ENCODE measurements at places on chromosomes 16 and 17.

DNA sequence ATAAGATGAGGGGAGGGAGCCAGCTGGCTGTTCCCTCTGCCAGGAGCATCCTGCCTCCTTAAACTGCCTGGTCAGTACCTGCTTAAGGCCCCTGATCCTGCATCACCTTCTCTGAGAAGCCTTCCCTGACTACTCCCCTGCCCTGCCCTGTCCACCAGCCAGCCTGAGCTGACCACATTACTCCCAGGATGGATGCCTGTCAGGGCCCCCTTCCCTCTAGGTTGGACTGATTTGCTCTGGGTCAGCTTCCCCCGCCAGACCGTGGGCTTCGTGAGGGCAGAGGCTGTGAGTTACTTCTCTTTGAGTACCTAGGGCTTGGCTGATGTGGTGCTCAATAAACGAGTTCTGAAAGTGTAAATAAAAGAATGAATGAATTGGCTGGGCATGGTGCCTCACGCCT lies 63.3 kb downstream of the WSB1 start:
- DNase-seq = no peak

- no peak for DNase-seq
These were observed 14.8 kb downstream of the TRAF4 start for GRCh38 chr17:28758411-28759121.

GRCh38 chr16:50204453-50205108 lies 51.5 kb downstream of the TENT4B start:
- no peak for DNase-seq

DNA sequence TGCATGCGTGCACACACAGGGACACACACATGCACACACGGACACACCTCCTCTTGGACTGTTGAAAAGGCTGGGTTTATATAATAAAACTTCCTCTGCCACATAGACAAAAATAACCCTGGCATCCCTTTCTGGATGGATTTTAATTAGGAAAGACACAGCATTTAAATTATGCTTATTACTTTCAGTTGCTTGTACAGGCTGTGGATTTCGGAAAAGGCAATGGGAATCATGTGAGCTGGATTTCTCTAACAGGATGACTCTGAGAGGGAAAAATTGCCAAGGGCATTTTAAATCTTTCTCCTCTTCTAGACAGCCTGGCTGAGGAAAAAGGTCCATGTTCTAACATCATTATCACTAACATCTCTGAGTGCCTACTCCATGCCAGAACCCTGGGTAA lies 75.9 kb downstream of the HLF start:
- no peak for DNase-seq

DNA sequence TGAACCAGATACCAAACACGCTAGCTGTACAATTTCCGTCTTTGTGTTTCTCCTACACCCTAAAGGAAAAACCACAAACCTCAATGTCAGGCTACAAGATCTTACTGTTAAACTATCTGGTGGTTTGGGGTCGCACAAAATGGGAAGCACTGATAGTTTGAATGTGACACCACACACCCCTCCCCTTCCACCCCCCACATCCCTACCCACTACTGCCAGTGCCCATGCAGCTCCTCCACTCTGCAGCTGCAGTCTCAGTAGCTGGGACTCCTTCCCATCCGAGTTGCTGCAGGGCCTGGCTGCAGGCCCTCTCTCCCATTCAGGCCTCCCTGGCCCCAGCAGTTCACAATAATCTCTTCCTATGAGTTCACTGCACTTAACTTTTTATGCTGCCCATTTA lies 18.4 kb downstream of the TRAP1 start:
- no peak for DNase-seq

GRCh38 chr16:12942861-12943260 lies 41.5 kb downstream of the SHISA9 start:
- no peak for DNase-seq

DNA sequence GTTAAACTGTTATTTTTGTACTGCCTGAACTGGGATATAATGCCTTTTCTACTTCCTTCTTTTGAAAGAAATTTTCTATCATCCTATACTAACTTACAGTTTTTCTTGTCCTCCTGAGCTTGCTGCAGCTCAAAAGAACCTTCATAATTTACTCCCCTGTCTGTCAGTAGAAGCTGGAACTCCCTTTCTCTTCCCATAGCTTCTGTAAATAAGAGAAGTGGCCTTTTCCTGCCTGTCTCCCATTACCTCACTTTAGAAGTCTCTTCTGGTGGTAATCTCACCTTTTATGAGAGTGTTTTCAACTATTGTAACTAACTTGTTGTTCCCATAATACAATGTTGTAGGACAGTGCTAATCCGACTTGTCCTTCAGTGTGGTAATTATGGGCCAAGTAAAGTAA lies 246.7 kb upstream of the TBX2 start:
- DNase-seq = no peak

GRCh38 chr16:16189842-16190241 lies 33.5 kb downstream of the ABCC6 start:
- DNase-seq = no peak

DNA sequence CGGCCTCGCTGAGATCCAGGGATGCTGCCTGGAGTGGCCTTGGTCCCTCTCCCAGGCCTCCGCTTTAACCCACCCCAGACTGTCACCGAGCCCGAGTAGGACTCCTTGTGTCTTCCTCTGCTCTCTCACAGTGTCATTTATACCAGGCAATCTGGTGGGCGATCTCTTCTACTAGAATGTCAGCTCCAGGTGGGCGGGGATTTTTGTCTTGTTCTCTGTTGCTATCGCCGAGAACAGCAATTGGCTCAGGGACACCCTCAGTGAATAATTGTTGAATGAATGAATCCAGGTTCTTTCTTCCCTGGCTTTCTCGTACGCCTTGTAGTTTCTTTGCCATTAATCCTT lies 591 bp downstream of the DHX38 start:
- peak; percentile 28 for DNase-seq

DNA sequence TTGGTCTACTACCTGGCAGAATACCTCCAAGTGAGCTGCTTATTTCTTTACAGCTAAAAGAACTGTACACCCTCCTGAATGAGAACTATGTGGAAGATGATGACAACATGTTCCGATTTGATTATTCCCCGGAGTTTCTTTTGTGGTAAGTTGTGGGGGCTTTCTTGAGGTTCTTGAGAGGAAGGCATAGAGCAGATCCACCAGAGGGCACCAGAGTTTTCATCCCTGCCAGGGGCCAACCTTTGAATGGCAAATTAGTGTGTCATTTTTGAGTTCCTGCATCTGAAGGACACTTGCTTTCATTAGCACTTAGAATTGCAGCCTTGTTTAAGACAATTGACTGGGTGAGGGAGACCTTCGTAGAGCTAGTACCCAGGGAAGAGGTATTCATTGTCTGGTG lies 35.0 kb downstream of the NMT1 start:
- DNase-seq = peak; percentile 50

DNA sequence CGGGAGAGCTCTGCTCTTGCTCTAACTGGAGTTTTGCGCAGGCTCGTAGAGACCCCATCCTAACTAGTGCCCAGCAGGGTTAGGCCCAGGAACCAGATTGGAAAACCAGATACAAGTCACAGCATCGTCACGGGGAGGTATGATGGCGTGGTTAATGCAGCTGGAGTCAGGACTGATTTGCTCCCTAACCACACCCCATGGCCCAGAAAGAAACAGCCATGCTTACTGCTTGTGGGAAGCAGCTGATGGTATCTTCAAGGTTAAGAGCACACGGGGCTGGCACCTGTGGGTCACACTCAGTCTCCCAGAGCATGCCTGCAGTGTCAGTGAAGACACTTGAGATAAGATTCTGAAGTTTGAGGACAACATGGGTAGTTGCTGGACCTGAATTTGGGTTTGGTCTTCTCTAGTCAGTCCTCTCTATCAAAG lies 60.2 kb downstream of the WIPI1 start:
- no peak for DNase-seq

DNA sequence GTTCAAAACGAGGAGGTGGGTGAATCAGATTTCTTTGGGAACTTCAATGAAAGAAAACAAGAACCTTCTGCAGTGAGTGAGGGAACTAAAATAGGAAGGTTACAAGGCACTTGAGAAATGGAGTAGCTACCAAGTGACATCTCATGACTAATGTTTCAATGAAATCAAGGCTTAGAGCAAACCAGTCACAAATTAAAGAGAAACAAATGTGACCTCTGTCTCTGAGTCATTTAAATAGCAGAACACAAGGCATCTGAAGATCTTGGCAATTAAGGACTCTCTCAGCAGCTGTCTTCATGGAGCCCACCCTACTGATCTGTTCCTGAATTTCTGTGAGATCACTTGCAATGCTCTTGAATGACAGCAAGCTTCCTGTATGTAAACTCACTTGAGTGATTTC lies 109.5 kb downstream of the CDH11 start:
- no peak for DNase-seq

- no peak for DNase-seq
These were observed 106.3 kb upstream of the SIAH1 start for GRCh38 chr16:48491517-48491916.

- DNase-seq = no peak
These were observed 707 bp upstream of the CACNB1 start for GRCh38 chr17:39198186-39198566.

- no peak for DNase-seq
These were observed 21.8 kb upstream of the ZKSCAN2 start for GRCh38 chr16:25279491-25279890.

DNA sequence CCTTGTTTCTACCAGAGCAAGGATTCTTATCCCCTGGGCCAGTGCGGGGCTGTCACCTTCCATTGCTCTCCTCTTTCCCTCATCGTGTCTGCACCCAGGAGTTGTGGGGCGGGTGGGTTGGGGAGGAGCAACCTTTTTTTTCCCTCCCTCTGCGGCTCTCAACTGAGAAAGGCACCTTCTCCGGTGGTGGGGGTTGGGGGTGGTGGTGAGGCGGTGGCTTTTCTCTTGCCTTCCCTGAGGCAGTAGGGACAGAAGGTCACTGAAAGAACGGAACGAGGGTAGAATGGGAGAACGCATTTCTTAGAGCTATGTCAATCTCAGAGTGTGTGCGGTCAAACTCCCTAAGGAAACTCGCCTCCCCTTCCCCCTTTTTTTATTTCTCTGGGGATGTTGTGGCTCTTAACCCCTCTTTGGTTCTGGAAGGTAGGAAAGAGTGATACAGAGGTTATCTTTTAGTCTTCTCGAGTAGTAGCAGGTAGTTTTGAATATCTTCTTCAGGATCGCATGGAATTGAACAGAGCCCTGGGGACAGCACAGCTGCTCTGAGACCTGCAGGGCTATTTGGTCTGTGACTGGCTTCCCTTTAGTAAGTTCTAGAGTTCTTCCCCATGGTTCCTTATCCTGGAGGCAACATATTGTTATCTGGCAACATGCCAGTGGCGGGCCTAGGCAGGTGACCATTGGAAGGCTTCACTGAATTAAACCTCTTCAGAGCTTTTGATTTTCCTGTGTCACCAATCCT lies 994 bp downstream of the CLTC start:
- peak; percentile 47 for DNase-seq

Data from dermis microvascular lymphatic vessel endothelial cell (primary cell).